ENCODE measurements at places on chromosomes 11 and 22.
A peak's percentile ranks its signal among the peaks of the same experiment; 100 is the strongest.

GRCh38 chr11:114279792-114280546 lies 16.2 kb upstream of the NNMT start:
- no peak for DNase-seq

- no peak for DNase-seq
Observed at GRCh38 chr22:36505998-36506635, 723 bp downstream of the FOXRED2 start.

DNA sequence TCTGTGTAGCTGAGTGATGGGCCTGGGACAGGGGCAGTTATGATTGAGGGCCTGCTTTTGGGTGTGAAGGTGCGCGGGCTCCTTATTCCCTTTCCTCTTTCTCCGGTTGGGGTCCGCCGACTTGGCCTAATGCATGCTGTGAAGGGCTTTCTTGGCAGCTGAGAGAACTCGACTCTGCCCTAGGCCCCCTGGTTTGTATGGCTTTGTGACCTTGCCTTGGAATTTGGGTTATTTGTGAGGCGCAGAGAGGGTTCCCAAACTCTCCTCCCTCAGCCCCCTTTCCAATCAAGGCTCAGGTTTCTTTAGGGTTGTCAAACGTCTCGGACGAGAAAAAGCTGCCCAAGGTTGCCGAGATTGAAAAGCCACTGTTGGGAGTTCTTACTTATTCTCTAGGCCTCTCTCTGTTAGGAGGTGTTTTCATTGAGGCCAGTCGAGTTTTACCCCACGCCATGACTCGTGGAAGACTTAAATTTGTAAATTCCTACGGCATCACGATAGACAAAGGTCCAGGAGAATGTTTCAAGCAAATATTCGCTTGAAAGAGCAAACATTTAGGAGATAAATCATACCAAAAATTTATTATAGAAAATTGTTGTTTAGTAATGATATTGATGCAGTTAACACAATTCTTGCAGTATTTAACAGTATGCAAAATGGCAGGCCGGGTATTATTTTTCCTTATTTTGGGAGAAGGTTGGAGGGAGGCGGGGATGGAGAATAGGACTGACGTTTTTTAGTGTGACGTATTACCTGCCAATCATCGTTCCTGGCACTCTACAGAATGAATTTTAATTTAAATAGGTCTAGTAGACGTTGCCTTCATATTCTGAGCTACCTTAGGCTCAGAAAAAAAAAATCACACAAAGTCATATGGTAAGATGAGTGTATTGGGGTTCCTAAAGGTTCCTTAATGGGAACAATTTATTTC lies 689 bp downstream of the PDHX start:
- DNase-seq, result no peak

DNA sequence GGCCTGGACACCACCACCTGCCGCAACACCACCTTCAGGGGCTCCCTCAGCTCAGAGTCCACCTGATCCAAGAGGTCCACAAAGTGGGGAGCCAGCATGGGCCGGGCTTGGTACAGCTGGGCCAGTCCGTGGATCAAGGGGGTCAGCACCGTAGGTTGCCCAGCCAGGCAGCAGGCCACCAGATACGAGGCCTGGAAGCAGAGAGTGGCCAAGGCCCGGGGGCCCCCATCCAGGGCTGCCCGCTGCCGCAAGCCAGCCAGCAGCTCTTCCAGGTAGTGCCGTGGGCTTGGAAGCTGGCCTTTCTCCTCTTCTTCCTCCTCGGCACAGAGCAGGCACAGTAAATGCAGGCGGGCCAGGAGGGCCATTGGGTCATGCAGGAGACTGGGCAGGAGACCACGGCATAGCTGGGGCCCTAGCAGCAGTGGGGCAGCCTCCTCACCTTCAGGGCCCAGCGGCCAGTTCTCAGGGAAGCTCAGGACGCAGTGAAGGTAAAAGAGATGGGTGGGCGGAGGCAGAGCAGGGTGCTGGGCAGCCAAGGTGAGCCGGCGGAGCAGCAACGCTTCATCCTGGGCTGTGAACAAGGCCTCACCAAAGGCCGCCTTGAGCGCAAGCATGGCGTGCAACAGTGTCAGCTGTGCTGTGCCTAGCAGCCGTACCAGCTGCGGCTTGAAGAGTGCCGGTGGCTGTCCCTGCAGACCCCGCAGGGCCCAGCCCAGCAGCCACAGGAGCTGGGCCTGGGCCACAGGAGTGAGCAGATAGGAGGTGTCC lies 1.7 kb downstream of the AP5B1 start:
- no peak for DNase-seq

GRCh38 chr22:18056161-18056666 lies 21.6 kb upstream of the PEX26 start:
- peak; percentile 57 for DNase-seq

GRCh38 chr11:50214376-50214775 lies 181.7 kb downstream of the OR4C45 start:
- no peak for DNase-seq

DNA sequence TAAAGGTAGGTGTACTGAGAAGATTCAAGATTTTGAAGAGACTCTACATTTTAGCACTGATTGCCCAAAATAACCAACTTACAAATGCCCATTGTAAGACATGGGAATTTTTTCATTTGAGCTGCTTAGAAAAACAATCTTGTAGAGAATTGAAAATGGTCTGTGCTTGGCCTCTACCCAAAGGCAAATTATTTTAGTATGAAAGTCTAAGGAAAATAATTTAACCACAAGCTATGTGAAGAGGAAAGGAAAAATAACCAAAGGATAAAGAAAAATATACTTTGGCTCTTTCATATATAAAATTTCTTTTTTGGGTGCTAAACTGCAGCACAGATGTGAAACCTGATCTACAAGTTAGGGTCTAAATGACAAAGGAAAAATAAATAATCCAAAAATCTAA lies 54.9 kb downstream of the ME3 start:
- DNase-seq, result no peak

- no peak for DNase-seq
Observed at GRCh38 chr11:66157182-66157864, 87.3 kb downstream of the PACS1 start.

DNA sequence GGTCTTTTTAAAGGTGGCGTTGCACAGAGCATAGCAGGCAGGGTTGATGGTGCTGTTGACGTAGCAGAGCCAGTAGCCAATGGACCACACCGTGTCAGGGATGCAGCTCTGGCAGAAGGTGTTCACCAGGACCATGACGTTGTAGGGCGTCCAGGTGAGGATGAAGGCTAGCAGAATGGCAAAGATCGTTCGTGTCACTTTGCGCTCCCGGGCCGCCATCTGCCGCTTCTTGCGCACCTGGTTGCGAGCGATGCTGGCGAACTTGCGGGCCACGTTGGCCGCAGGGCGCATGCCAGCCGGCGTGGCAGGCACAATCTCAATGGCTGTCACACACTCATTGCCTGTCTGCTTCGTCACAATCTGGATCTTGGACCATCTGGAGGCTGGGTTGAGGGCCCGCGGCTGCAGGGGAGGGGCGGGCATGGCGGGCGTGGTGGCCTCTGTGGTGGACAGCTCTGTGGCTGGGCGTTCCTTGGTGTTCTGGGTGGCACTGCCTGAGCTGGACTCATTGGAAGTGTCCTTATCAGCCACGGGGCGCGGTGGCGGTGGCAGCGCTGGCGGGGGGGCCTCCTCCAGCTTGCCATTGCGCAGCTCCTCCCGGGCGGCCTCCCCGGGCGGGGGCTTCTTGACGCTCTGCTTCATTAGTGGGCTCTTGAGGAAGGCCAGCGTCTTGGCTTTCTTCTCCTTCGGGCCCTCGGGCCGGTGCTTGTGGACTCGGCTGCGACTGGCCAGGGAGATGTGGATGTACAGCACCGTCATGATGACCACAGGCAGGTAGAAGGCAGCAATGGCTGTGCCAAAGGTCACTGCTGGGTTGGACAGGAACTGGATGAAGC lies 3.9 kb downstream of the MDK start:
- DNase-seq, result no peak

DNA sequence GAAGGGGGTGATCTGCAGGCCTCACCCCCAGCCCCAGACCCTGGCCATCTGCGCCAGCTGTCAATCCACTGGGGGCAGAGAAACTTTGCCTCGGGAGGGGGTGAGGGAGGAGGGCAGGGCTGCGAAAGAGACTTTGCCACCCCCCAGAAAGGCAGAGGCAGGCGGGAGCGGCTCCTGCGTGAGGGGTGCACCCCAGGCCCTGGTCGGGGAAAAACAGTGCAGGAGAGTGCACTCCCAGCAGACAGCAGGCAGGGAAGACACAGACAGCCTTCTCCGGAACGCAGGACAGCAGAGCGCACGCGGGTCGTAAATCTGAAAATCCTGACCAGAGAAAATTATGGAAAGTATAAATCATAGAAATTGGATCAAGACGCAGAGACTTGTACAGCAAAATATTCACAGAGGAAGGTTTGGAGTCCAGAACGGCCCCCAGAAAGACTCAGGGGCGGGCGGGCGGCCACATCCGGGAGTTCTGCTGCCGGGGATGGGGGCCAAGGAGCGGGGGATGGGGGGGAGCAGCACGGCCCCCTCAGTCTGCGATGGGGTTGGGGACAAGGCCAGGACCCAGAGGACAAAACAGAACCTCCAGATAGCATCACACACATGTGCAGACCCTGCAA lies 8.0 kb upstream of the MRPL23 start:
- DNase-seq, result no peak

DNA sequence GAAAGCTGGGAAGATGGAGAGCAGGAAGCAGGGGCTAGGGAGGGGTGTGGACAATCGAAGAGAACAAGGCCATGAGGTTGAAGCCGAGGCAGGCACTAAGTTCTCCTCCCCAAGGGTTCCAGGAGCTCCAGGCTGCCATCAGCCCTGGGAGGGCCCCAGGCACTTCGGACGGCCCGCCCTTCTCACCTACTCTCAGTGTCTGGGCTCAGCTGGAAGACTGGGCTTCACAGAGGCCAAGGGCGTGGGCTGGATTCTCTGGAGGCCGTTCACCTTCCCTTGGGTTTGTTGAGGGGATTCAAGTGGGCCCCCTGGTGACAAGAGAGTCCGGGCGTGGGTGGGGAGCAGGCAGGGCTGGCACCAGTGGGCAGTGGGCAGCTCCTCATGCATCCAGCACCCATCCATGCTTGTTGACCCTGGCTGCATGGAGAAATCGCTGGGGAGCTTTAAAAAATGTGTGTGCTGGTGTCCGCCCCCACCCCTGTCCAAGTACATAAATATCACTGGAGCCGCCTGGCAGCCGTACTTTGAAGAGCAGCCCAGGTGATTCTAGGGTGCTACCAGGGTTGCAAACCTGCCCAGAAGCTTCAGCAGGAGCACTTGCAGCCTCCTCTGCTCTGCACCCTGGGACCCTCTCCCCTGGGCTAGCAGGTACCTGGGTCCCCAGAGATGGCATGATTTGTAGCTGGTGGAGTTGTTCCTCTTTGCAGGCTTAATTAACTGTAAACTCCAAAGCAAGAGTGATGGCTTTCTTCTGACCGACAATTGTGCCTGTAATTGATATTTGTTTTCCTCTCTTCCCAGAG lies 74.3 kb downstream of the RTL6 start:
- DNase-seq, result no peak

DNA sequence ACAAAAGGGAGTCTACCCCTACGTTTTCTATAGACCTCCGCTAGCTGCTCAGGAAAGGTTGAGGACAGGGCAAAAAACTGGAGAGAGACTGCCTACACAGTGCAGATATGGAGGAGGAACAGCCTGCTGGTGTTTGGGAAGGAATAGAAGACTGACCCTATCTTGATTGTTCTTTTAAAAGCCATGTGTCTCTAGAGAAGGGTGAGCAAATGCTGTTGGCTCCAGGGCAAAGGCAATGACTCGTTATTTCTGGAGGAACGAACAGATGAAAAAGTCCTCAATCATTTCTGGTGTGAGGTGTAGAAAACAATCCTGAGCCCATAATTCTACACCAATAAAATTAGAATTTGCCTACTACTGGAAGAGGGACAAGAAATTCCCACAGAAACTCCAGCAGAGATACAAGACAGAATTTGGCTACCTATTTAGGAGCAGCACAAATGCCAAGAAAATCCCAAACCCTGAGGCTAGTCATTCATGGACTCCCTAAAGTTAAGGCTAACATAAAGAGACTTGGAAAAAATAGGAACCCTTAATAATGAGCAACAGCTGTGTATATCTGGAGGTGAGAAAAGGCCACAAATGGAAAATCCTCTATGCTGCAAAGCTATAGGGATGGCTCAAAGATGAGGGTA lies 1206.3 kb upstream of the CNTN5 start:
- no peak for DNase-seq

DNA sequence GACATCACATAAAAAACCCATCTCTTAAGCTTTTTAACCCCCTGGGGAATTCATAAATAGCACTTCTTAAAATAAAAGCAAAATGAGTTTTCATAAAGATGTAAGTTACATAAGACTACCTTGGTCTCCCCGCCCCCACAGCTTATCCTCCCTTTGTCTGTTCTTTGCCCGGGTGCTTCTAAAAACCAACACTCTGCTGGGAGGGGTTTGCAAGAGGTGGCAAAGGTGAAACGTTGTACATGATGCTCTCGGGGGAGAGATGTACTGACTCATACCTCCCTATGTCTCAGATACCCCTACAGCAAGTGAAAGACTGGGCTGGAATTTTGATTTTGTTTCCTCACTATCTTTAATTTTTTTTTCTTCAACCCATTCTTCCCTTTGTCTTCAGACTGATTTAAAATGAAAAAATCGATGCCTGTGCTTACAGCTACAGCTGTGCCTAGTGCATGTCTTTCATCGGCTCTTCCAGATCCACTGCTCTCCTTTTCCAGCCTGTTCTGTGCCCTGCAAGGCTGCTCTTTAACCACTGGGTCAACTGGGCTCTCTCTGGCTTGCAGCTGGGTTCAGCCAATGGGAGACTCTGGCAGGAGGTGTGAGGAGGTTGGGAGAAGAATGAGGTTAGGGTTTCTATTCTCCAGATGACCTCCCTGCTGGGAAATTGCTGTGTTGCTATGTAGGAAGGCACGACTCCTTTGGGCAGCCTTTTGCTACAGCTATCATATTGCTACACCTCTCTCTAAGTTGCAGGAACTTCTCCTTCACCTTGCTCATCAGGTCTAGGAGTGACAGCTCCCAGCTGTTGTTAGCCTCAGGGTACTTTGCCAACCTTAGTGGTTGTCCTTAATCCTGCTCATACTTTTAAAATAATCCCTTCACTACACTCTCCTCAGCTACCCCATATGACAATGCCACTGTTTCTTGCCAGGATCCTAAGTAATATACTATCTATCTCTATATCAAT lies 266.5 kb downstream of the TENM4 start:
- DNase-seq, result no peak

- no peak for DNase-seq
Observed at GRCh38 chr11:93532806-93533205, 10.4 kb downstream of the SMCO4 start.

DNA sequence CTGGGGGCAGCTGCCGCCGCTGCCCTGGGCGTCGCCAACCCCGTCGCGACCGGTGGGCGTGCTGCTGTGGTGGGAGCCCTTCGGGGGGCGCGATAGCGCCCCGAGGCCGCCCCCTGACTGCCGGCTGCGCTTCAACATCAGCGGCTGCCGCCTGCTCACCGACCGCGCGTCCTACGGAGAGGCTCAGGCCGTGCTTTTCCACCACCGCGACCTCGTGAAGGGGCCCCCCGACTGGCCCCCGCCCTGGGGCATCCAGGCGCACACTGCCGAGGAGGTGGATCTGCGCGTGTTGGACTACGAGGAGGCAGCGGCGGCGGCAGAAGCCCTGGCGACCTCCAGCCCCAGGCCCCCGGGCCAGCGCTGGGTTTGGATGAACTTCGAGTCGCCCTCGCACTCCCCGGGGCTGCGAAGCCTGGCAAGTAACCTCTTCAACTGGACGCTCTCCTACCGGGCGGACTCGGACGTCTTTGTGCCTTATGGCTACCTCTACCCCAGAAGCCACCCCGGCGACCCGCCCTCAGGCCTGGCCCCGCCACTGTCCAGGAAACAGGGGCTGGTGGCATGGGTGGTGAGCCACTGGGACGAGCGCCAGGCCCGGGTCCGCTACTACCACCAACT lies 1.0 kb downstream of the FUT4 start:
- DNase-seq, result no peak

- no peak for DNase-seq
Observed at GRCh38 chr11:26985943-26986342, 8.0 kb upstream of the FIBIN start.

Measured in B cell (primary cell).